ENCODE measurements at places on chromosomes 5 and 9.

GRCh38 chr5:86623785-86624483 is 6.2 kb downstream of the COX7C start:
- no peak for DNase-seq

- no peak for DNase-seq
Observed at GRCh38 chr9:68819065-68819464, 114.0 kb downstream of the PIP5K1B start.

DNA sequence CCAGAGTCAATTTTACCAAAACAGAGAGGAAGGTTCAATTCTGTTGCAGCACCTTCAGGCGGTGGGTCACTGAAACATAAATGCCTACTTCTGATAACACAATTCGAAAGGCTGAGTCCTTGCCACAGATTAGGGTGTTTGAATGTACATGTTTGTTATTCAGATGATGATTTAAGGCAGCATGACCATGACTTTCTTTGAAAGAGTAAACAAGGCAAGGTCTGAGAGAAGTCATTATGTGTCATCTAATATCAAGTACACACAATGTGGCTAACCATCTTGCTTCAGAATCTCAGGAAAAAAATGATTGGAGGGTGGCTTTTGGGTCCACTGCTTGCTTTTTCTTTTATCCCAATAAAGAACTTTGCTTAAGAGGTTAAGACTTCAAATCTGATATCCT is 457.5 kb downstream of the TAF11L14 start:
- DNase-seq, result no peak

DNA sequence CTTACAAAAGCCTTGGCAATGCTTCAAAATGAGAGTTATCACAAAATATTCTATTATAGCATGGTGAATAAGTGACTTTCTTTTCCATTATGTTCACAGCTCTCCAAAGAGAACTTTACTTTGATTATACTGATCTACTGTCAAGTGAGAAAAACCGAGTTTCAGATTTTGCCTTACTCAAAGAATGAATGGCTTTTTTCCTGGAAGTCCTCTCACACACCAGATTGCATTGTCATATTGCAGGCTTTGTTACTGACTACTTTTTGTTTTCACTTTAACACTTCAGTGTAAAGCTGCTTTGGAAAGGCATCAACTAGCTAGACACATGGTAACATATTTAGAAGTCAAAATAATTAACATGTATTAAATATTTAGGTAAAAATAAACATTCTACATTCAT is 765.2 kb upstream of the NUDT12 start:
- no peak for DNase-seq

DNA sequence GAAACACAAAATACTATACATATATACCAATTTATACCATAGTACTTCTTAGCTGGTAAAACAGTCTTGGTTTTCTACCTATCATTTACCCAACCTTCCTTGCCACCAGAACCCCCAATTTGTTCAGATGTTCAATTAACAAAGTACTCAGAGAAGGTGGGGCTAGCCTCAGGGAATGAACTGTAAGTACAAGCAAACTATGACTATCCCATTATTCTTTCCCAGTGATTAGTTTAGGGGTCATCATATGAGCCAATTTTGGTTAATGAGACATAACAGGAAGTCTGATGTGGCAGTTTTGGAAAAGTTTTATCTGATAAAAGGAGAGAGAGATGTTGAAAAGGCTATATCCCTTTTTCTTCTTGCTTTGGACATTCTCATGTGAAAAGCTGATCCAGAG is 125.8 kb downstream of the DTWD2 start:
- no peak for DNase-seq

DNA sequence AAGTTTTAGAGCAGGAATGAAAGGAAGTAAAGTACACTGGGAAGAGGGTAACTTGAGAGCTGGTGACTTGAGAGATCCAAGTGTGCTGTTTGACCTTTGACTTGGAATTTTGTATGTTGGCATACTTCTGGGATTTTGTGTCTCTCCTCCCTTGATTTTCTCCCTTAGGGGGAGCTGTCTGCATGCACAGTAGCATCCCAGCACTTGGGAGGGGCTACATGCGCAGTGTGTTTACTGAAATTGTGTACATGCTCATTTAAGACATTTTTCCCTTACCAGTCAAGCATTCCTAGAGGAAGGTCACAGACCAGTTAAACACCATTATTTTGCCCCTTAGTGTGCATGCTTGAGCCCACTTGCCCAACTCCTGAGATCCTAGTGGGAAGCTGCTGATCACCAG is 120.1 kb downstream of the ZNF622 start:
- no peak for DNase-seq

DNA sequence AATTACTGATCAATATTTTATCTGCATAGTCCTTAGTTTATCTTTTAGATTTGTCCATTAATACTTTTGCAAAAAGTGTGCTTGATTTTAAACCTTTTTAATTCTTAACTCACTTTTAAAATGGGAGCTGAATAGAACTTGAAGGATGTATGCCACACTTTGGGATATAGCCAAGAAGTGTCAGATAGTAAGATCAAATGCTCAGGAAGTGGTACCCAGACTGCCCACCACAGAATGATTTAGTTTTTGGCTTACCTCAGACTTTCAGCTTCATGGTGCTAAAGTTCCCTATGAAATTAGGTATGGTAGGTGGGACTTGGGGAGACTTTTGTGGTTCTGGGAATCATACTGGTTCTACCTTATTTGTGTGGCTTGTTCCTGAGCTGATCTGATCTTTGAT is 14.7 kb downstream of the FOCAD start:
- DNase-seq, result no peak

DNA sequence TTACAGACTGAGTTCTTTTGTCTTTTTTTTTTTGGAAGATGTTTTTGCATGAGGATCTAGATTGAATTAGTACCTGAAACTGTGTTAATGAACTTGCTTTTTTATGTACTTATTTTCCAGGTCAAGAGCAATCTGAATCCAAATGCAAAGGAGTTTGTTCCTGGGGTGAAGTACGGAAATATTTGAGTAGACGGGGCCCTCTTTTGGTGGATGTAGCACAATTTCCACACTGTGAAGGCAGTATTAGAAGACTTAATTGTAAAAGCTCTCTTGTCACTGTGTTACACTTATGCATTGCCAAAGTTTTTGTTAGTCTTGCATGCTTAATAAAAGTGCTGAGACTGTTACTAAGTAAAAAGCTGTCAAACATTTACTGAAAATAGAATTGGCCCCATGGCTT is 14.5 kb downstream of the SLC23A1 start:
- DNase-seq, result peak; percentile 32

DNA sequence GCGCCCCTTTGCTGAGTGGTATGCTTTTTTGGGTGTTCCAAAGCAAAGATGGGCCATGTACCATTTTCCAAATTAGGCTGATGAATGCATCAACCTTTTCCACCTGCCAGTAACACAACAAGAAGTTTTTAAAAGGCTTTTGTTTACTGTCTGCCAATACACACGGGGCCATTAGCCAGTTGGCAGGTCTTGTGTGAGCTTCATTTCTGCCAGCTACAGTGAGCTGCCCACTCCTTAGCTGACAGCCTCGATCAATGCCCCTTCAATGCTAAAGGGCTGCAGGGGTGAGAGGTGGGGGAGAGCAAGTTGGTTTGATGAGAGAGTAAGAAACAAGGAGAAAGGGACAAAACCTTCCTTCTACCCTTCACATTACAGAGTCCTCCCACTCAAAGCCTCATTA is 128.7 kb downstream of the C5orf15 start:
- no peak for DNase-seq

- no peak for DNase-seq
Observed at GRCh38 chr9:123312306-123312877, 43.6 kb upstream of the CRB2 start.

DNA sequence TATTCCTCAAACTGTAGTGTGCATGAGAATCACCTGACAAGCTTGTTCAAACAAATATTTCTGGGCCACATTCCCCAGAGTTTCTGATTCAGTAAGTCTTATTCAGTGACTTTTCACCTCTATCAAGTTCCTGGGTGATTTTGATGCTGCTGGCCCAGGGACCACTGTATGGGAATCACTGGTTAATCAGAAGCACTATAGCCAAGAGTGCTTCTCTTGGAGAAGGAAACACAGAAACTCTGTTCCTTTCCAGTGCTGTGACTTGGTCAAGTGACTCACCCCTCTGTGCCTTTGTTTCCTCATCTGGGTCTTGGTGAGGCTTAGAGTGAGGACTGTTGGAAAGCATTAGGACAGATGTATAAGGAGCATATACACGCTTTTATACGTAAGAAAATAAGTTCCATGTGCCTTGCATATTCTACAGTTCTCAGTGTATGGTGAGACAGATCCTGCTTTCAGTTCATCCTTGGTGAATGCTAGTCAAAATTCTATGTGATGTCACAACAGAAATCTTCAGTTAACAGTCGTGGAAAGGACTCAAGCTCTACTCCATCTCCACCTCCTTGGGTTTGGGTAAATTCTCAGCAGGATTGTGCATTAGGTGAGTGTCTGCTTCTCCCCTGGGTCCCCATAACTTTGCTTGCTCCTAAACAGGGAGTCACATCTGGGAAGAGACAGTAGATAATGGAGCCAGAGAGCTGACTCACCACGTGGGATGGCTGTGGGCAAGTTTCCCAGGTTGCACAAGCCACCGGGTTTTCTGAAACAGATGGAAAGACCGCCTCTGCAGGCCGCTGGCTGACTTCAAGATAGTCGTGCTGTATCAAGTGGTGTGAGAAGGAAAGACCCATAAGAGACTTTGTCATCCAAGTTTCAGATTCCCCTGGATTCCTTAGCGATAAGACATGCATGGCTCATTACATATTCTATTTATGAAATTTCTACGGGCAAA is 117.0 kb downstream of the NXNL2 start:
- DNase-seq, result no peak

DNA sequence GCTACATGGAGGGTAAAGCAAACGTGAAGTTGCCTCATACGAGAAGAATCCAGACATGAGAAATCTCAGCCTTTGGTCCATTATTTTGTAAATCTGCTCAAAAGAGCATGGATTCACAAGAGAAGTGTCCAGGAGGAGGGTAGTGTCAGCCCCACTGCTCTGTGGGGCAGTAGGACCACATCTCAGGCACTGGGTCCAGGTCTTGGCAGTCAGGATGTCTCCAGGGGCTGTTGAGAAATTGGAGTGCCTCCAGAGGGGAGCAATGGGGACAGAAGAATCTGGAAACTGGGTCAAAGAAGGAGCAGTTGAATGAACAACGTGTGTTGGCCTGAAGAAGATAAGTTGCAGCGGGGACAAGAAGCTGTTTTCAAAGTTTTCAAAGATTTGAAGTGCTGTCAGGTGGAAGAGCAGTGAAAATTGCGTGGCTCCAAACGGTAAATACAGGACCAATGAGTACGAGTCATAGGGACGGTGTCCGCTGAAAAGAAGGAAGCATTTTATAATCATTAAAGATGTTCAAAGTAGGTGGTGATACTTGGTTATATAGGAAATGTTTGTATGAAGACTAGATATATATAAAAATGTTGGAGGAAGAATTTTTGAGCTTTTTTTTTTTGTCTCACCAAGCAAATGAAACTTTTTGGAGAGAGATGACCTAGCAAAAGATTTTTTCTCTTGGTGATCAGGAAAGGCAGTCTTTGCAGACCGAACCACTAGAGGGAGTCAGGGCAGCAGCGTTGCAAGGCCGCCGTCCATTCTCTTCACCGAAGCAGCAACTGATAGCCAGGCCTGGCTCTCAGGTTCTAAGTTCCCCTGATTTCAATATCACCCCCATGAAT is 57.1 kb upstream of the ZBED3 start:
- peak; percentile 23 for DNase-seq

- no peak for DNase-seq
Observed at GRCh38 chr5:142748132-142748531, 22.0 kb upstream of the ARHGAP26 start.

- DNase-seq, result no peak
Observed at GRCh38 chr9:24572406-24572805, 26.7 kb upstream of the IZUMO3 start.

GRCh38 chr9:625613-626012 is 215.9 kb upstream of the DMRT1 start:
- no peak for DNase-seq

DNA sequence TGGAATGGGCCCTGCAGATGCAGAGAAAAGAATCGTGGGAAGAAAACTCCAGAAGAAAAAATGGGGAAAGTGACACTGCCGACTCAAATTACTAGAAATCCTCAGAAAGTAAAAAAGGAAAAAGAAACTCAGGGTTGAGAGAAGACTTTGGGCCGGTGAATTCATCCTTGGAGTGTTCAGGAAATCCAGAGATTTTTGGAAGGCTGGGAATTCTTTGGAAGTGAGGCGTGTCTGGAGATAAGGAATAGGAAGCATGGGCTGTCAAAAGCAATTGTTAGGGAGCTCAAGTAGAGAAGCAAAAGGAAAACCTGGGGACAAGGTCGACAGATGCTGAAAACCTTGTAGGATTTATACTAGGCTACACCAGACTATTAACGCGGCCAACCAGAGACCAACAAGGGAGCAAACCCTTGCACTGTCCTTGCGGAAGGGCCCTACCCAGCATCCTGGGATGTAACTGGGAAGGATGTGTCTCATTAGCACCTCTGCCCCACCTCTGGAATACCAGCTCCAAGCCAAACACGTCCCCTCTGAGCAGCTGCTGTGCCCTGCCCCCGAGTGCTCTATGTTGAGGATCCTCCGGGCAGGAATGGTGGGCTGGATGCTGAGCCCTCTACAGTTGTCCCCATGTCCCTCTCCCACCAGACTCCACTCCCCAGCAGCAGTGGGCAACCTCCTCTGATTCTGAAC is 11.6 kb downstream of the DAB2IP start:
- DNase-seq, result no peak

- DNase-seq, result no peak
Observed at GRCh38 chr5:135442431-135443160, 4.6 kb downstream of the DCANP1 start.

DNA sequence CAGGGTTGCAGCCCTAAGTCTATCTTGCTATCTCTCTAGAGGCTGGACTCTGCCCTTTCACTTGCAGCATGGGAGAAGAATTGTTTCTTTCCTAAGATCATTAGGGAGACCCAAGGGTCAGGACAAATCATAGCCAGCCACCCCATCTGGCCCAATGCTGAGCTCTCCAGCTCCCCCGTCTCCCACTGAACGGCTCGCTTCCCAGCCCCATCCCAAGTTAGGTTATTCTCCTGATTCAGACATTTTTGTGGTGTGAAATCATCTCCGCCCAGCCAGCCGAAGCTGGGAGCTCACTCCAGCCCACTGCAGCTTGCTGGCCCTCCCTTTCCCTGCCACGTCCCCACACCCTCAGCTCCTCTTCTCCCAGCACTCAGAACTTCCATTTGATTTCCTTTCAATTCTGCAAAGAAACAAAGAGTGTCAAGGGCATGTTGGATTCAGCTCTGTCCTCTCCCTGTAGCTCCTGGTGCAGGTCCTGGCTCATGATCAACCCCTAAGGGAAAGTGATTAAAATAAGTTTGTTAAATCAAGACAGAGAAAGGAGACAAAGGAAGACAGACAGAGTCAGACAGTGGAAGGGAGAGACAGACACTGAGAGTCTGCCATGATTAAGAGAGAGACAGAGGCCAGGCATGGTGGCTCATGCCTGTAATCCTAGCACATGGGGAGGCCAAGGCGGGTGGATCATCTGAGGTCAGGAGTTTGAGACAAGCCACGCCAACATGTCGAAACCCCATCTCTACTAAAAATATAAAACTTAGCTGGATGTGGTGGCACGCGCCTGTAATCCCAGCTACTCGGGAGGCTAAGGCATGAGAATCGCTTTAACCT is 12.6 kb upstream of the SPARC start:
- no peak for DNase-seq

- DNase-seq, result no peak
Observed at GRCh38 chr5:112238473-112238872, 180.6 kb downstream of the EPB41L4A start.

- no peak for DNase-seq
Observed at GRCh38 chr5:172234031-172234430, 40.1 kb downstream of the EFCAB9 start.

GRCh38 chr9:123540457-123540856 is 184.5 kb downstream of the CRB2 start:
- no peak for DNase-seq

GRCh38 chr5:115494570-115495289 is 49.8 kb downstream of the FEM1C start:
- DNase-seq, result no peak

All from hematopoietic multipotent progenitor cell treated with erythropoietin and hydrocortisone succinate and interleukin-3 and kit ligand, for 17 days (in vitro differentiated cells).